Hematopoietic multipotent progenitor cell (in vitro differentiated cells): ENCODE measurements at places on chromosomes 12 and 14.

GRCh38 chr14:66046035-66046434 lies 440.1 kb upstream of the CCDC196 start:
- DNase-seq = no peak

- DNase-seq = no peak
Observed at GRCh38 chr14:33578461-33579216, 372.2 kb downstream of the EGLN3 start.

DNA sequence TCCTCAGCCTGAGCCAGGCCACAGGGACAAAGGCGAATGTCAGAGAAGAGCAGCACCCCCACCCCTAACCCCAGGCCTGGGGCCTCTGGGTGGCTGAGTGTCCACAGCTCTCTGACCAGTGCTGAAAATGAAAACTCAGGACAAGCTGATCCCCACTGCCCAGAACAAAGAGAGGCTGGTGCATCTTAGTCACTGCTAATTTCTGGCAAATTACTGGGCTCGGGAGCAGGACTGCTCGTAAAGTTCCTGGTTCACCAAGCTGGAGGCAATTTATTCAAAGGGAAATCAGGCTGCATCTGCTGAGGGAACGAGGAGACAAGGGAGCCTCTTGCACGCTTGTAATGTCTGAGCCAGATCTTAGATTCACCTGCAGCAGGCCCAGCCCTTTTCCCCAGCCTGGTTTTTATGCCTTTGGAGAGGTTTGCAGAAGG lies 43.2 kb downstream of the CALM1 start:
- DNase-seq = no peak

DNA sequence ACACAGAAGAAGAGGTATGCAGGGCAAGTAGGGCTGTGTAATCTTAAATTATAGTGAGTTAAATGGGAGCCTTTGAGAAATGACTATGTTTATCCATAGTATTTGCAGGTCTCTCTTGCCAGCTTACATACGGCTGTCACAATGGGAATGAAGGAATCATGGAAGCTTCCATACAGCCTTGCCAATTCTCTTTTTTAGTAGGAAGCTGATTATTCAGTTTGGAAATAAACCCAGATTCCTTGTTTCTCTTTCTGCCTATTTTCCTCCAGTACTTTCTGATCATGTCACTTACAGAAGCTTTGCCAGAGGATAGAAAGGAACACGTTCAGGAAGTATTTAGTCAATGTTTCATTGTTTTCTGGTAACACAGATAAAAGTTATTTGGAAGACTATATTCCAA lies 217.4 kb upstream of the DIO2 start:
- no peak for DNase-seq

- DNase-seq = no peak
Observed at GRCh38 chr14:63292805-63293204, 25.9 kb downstream of the GPHB5 start.

GRCh38 chr12:57340104-57340503 lies 89.1 kb upstream of the STAC3 start:
- DNase-seq = peak; percentile 54

DNA sequence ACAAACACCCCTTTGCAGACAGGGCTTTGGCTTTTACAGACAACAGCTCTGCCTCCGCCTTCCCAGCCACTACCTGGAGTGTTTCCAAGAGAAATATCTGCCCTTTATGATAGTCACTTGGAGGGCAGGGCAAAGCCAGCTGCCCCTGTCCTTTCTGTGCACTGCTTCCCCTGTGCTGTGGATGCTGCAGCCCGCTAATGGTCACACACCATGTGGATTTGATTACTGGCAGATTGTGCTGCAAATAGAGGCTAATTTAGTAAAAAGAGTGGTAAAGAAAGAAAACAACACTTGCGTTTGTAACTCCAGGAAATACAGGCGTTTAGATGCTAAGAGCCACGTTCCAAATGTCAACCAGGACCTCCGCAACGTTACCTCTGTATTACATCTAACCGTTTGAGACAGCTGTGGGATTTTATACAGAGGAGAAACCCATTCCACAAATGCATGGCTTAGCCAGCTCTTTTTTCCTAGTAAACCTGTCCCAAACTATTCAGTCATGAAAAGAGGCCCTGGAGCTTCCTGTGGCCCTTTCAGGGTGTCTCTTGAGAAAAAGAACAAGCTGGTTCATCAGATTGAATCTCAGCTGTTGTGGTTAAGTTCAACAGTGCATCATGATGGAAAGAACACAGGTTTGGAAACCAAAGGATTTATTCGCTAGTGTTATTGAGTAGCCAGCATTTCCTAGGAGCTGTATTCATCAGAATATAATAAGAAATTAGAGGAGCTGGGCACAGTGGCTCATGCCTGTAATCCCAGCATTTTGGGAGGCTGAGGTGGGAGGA lies 30.1 kb upstream of the PWP1 start:
- DNase-seq = no peak

DNA sequence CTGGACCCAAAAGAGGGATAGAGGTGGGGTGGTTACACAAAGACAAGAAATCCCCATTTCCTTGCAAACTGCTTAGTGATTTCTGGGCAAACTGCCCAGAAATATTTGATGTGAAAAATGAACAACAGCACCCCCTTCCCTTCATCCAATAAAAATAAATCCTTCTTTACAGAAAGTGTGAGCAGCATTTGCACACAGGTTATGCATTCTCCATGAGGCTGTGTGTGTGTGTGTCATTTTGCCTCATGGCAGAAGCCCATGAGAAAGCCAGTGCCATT lies 17.2 kb upstream of the NRXN3 start:
- no peak for DNase-seq

- DNase-seq = no peak
Observed at GRCh38 chr12:130636370-130636769, 79.7 kb downstream of the RIMBP2 start.

- DNase-seq = no peak
Observed at GRCh38 chr14:105069871-105070759, 4.9 kb upstream of the GPR132 start.

DNA sequence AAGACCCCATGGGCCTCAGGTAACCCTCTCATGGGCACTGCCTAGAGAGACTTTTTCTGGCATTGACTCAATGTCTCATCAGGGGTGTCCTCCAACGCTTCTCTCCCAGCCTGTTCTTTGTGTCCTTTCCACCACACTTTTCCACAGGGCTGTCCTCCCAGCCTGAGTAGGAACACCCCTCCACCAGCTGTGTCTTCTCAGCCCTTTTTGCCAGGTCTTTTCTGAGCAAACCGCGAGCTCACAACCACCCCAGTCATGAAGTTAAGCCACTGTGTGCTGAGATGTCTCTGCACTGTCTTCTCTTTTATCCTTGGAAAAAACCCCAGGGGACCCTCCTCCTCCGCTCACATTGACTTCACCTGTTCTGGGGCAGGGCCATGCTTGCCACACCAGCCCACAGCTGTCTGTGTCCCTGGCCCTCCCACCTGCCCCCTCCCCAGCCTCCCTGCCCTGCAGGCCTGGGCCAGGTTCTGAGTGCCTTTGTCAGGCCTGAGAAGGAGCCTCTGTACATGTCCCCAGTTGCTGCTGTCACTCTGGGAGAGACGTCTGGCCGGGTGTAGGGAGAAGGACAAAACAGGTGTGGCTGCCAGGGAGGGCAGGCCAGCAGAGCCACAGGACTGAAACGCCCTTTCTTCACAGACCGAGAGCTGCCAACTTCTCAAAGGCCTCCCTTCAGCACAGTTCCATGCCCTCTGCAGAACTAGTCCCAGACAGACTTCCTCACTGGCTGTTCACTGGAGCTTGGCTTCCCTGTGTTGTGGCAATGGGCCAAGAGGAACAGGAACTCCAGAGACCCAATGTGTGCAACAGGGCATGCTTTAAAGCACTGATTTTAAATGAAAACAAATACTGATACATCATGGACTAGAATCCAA lies 50.5 kb upstream of the PNMA1 start:
- DNase-seq = peak; percentile 70

- DNase-seq = no peak
Observed at GRCh38 chr12:30996752-30997151, 70.2 kb downstream of the TSPAN11 start.

- DNase-seq = no peak
Observed at GRCh38 chr12:64232196-64232595, 10.1 kb upstream of the KICS2 start.

- DNase-seq = no peak
Observed at GRCh38 chr12:92943482-92944250, 14.6 kb upstream of the EEA1 start.
